ENCODE measurements at places on chromosomes 6 and 20. TPM values are rescaled to one million over a fixed set of nuclear protein-coding genes. Genes with fewer than 3 reads are reported as not detected.

The CEP85L gene
- total RNA-seq, result 49.7 TPM

The SIRPD gene
- total RNA-seq, result not detected

The DHX35 gene
- 11.5 TPM for total RNA-seq

GRCh38 chr6:40436685-40437604, 150.2 kb downstream of the LRFN2 start:
- peak overlapping the region; percentile 27 for H3K27ac ChIP-seq
- no peaks in the 10 kb centered on the region for H3K36me3 ChIP-seq
- H3K4me3 ChIP-seq, result no peak overlapping the region
- H3K4me1 ChIP-seq, result peaks cover 5% of the 10 kb centered on the region
- peak; percentile 11 for DNase-seq
- peaks cover 7% of the 10 kb centered on the region for H3K27me3 ChIP-seq

DNA sequence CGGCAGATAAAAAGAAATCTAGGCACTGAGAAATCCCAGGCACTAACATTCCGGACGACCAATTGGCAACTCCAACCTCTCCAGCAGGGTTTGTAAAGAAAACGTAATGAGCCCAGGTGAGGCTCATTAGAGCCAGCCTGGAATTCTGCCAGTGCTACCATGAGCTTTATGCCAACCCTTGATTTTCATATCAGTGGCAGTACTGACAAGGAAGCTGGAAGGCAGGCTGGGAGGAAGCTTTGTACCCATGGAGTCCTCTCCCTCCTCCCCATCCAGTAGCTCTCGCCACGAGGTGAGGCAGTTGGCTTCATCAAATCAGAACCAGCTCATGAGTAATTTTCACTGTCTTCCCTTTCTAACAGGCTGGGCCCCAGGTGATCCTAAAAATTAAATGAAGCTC, 250.2 kb downstream of the ZNF217 start:
- H3K4me1 ChIP-seq, result no peaks in the 10 kb centered on the region
- no peak overlapping the region for H3K4me3 ChIP-seq
- DNase-seq, result no peak

GRCh38 chr6:136134751-136135150, 115.4 kb downstream of the MTFR2 start:
- H3K4me1 ChIP-seq, result no peaks in the 10 kb centered on the region
- no peak for DNase-seq
- H3K4me3 ChIP-seq, result no peak overlapping the region
- no peaks in the 10 kb centered on the region for H3K36me3 ChIP-seq

DNA sequence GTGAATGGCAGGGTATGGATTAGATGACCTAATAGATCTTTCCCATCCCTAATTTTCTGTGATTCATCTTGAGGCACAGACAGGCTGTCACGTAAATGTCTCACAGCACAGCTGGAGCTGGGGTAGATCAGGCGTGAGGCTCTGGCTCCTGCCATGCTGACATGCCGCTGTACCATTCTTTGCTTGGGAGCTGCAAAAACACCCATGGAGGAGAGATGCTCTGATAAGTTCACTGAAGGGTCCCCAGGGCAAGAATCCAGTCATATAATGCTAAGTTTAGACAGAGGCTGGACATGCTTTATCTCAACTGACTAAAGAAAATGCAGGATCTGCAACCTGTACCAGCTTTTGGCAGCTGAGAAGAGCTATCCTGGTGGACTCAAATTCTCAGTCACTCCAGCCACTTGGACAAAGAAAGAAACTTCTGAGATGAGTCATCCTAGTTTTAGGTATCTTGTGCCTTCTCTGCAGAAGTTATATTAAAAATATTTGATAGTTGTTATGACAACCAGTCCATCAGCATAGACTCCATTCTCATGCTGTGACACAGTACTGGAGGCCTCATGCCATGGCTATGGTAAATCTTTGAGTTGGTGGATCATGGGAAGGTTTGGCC, 185.1 kb upstream of the RAB32 start:
- H3K36me3 ChIP-seq, result no peaks in the 10 kb centered on the region
- no peak overlapping the region for H3K4me3 ChIP-seq
- H3K4me1 ChIP-seq, result no peaks in the 10 kb centered on the region

DNA sequence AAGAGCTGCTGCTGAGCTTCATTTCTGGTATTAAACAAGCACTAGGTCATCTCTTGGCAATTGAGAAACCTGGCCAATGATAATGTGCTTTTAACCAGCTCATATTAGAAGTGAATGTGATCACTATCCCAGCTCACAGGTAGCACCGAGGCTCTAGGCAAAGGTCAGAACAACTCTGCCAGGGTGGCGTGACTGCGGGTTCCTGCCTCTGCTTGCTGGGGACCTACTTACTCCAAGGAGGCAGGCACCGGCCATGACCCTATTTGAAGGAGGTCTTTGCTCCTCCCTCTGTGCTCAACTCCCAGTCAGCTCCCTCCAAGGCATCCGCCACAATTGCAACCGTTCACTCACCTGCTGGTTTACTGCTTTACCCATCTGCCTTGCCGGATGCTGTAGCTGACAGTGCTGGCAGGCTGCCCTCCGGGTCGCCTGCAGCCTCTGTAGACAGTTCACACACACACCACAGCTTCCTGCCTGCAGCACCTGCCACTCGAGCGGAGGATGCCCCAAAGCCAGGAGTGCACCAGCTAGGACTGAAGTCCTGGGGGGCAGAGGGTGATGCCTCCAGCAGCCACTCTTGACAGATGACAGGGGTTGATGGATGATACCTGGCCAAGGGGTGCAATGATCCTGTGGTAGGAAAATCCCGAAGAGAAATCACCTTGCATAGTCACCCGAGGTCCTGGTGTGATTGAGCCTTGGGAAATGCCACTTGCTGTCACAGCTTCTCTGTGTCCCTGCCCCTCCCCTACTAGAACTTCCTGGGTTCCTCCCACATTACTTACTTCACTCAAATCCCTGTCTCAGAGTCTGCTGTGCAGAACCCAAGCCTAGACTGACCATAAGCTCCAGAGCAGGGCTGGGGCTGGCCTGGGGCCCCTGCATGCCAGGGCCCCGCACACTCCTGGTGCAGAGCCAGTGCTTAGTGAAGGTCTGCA, 8.8 kb upstream of the VSX1 start:
- DNase-seq, result peak; percentile 81
- no peak overlapping the region for H3K4me3 ChIP-seq
- H3K27ac ChIP-seq, result peak overlapping the region; percentile 43
